SK-N-SH treated with all-trans-retinoic acid at 6 μM for 48 hours (cell line): ENCODE measurements at places on chromosomes 3 and 15.

DNA sequence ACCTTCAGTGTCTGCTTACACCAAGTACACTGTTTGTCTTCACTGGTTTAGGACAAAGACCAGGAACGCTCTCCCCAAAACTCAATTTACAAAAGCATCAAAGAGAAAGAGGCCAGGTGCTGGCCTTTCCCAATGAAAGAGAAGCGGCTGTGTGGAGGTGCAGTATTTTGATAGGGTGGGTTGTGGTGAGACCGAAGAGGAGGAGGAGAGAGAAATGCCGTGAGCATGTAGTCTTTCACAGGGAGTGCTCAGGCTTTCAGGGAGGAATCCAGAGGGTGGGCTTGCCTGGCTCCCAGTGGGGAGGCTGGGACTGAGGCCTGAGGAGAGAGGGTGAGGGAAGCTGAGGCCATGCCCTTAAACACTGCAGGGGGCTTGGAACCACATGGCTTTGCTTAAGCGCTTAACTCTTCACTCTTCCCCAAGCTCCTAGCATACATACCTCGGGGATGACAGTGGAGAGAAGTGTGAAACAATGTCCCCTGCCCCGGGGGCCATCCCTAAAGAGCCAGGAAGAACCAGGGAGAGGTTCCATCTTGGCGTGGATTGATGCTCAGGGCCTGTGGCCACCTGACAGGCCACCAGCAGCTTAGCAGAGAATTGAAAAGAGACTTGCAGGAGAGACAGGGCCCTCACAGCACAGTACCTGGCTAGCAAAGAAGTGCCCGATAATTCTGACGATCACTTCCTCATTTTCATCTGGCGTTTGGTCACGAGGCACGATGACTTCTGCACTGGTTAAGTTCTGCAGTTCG is 60.5 kb downstream of the SENP2 start:
- no peak; the same call in 2 of the 3 replicates for ATAC-seq

- ATAC-seq = no peak
Measured at GRCh38 chr15:78004222-78004727, 73.2 kb downstream of the TBC1D2B start.

GRCh38 chr3:20325563-20325962 is 139.6 kb upstream of the SGO1 start:
- no peak for ATAC-seq

DNA sequence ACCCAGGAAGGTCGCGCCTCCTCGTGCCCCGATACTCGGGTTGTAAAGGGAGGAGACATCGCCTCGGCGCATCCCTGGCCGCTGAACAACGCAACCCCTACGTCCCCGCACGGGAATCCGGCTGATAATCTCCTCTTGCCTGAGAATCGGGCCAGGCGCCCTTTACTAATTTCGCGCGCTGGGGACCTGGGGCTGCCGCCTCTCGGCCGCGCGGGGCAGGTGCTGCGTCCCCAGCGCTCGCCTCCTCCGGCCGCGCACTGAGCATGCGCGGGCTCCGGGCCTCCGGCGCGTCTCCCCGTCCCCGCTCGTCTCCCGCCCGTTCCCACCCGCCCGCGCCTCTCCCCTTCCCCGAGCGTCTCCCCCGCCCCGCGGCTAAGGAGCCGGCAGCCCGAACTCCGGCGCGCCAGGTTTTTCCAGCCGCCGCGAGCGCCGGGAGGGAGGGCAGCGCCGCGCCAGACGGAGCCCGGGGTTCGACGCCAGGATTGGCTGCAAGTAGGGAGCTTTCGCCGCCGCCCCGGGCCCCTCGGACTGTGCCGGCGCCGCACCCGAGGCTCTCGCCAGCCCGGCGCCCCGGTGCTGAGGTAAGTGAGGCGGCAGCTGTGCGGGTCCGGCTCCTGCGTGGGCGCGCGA is at the start of gene CNTN4:
TSS of gene CNTN4 (plus strand) at position 469 of the 630 bp plus-strand sequence.
- ATAC-seq = peak; percentile 47; the same call in 2 of the 3 replicates

- ATAC-seq = no peak
Measured at GRCh38 chr3:172087602-172088580, 48.5 kb downstream of the FNDC3B start.

- ATAC-seq = no peak
Measured at GRCh38 chr15:87345961-87346360, 910.6 kb downstream of the NTRK3 start.

DNA sequence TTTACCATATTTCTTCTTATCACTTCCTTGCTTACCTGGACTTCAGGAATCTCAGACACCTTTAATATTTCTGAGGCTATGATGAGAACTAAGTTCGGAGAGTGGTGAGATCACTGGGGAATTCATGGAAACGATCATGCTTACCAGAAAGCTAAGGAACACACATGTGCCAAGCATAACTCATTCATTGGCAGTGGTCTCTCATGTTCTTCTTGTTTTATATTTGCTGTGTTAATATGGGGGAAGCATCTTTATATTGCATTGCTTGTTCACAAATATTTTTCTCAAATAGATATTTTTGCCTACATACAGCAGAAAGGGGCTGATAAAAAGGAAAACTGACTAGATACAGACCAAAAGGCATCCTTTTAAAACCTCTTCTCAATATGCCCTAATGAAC is 55.8 kb downstream of the COL6A6 start:
- no peak for ATAC-seq

DNA sequence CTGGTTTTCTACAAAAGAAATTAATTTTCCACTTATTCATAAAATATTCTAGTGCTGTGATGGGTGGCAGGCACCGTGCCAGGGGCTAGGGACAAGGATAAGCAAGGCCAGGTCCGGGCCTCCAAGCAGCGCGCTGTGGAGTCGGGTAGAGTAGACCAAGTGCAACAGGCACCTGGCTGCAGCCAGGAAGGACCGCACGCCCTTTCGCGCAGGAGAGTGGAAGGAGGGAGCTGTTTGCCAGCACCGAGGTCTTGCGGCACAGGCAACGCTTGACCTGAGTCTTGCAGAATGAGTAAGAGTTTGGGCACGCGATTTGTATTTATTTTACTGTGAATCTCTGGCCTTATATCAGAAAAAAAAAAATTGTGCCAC is at the start of gene CASR:
TSS of gene CASR (plus strand) at position 148 of the 372 bp plus-strand sequence. CDS start 70,522 bp downstream, outside the sequence.
- no peak for ATAC-seq
